Articular chondrocyte of knee joint (primary cell): ENCODE measurements at places on chromosomes 6 and 20. TPM values are rescaled to one million over a fixed set of nuclear protein-coding genes. Genes with fewer than 3 reads are reported as not detected.

The RWDD2A gene
- total RNA-seq: 4.8 and 5.2 TPM in 2 replicates

The SLC22A16 gene
- not detected in 2 replicates for total RNA-seq

The CCDC170 gene
- total RNA-seq: 2.7 and 2.8 TPM in 2 replicates

The PPP1R3G gene
- total RNA-seq: 2.1 and 2.2 TPM in 2 replicates

The ZSCAN26 gene
- 20.1 and 33.6 TPM in 2 replicates for total RNA-seq

The CYP39A1 gene
- 3.0 and 8.4 TPM in 2 replicates for total RNA-seq

The RIPOR2 gene
- 4.3 and 4.6 TPM in 2 replicates for total RNA-seq

The TFAP2A gene
- total RNA-seq: 0.11 and 0.39 TPM in 2 replicates

The DZANK1 gene
- total RNA-seq: 1.2 TPM in 2 replicates

The BCKDHB gene
- total RNA-seq: 22.6 and 25.7 TPM in 2 replicates

The ADGRF1 gene
- total RNA-seq: not detected in 2 replicates

The WFDC12 gene
- not detected in 2 replicates for total RNA-seq

The IGF2R gene
- 119 and 130 TPM in 2 replicates for total RNA-seq

The SNAI1 gene
- 2.7 and 4.6 TPM in 2 replicates for total RNA-seq

The TREML2 gene
- under 0.01 TPM in 1 of 2 replicates, not detected in the other for total RNA-seq
